T-helper 22 cell (primary cell): ENCODE measurements at places on chromosomes 1 and 21.

DNA sequence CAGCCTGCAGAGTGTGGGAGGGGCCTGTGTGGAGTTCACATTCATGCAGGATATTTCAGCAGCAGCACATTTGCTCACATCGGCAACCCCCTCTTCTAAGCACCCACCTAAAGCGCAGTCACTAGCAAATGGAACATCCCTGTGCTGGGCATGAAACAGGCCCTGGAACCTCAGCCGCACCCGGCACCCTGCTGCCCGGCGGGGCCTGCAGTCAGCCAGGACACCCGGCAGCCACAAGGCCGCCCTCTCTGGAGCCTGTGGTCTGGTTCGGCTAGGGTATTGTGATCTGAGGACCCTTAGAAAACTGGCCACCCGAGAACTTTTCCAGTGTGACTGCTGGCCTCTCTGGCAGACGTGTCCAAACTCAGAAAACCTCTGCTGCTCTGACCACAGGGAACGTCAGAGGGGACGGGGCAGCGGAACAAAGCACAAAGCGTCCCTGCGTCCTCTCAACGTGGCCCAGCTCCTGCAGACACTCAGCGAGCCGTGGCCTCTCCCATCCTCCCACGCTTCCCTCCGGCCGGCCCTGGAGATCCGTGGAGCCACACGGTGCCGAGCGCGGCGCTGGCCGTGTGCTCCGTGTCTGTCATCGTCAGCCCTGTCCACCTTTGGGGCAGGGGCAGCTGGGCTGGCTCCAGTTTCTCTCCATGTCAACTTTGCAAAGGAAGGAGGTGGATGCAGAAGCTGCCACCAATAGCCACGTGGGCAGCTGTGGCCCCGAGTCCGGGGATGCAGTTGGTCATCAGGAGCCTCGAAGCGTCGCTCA, 175.9 kb upstream of the ARHGEF16 start:
- no peak for DNase-seq

- no peak for DNase-seq
These were observed 11.7 kb downstream of the SEMA4A start for GRCh38 chr1:156165083-156165482.

- DNase-seq: no peak
These were observed 60.7 kb downstream of the ZNF697 start for GRCh38 chr1:119587341-119587740.

GRCh38 chr1:187244623-187245022, 415.9 kb downstream of the PLA2G4A start:
- no peak for DNase-seq

- no peak for DNase-seq
These were observed 180.5 kb downstream of the DYRK1A start for GRCh38 chr21:37546949-37547614.

GRCh38 chr1:211329764-211330201, 3.1 kb downstream of the TRAF5 start:
- no peak for DNase-seq

GRCh38 chr1:210653771-210654170, 325.1 kb downstream of the HHAT start:
- DNase-seq: no peak

DNA sequence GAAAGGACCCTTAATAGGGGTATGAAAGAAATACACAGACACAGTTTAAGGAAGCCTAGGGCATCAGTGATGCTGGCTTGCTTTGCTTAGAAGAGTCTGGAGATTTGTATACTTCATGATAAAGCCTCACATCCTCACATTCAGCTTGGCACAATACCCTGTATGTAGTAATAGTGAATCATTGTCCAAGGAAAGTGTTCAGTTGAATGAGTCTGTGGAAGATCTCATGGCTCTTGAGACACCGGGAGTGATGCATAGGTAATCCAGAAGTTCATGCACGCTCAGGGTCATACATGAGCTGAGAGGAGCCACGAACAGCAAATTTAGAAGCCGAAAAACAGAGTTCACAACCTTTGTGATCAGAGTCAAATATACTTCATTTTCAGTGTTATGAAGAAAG, 537.2 kb upstream of the TMPRSS15 start:
- DNase-seq: no peak

- no peak for DNase-seq
These were observed 53.5 kb upstream of the C8B start for GRCh38 chr1:57019236-57019839.

GRCh38 chr1:205071801-205072200, 12.5 kb downstream of the TMEM81 start:
- no peak for DNase-seq

DNA sequence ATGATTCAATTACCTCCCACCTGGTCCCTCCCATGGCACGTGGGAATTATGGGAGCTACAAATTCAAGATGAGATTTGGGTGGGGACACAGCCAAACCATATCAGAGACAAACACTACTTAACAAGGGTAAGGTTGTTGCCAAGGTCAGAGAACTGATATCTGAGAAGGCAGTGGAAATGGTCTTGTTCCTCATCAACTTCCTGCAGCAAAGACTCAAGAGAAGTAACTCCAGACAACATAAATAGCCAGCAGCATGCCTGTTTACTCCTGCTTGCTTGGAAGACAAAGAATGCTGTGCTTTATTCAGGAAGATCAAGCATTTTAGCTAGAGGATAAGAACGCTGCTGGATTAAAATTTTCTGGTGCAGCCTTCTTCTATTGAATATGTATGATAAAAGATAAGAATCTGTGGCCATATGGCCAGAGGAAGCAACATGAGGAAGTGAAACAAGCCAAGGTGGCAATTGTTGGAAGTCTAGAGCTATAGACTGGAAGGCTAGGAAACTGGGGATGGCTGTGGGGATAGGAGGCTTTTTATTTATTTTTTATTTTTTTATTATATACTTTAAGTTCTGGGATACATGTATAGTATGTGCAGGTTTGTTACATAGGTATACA, 36.4 kb downstream of the DDAH1 start:
- no peak for DNase-seq

DNA sequence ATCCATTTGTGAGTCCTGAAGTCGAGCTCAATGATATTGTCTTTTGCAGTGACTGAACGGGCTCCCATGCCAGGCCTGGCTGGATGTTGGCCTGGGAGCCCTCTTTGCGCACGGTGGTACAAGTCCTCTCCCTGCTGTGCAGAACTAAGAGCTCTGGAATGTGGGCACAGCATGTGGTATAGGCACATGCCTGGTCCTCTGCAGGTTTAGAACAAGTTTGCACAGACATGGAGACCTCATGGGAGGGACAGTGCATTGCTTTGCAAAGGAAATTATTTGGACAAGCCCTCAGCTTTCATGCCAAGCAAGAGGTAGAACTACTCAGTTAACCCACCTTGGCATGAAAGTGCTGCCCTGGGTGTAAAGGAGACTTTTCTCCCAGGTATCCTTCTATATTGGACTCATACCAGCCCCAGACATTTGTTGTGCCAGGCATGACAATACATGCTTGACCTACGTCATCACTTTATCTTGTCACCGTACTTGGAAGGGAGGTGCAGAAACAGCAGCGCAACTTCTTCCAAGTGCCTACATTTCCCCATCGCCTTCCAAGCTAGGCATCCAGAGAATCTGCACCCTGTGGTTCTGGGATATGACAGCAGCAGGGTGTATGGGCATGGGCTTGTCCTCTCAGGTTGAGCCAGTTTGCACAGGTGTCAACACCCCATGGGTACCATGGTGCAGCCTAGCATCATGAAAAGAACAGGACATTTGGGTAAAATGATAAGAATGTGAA, 37.6 kb upstream of the MRPS6 start:
- no peak for DNase-seq

GRCh38 chr1:64173336-64173940, 30.0 kb upstream of the UBE2U start:
- DNase-seq: no peak

DNA sequence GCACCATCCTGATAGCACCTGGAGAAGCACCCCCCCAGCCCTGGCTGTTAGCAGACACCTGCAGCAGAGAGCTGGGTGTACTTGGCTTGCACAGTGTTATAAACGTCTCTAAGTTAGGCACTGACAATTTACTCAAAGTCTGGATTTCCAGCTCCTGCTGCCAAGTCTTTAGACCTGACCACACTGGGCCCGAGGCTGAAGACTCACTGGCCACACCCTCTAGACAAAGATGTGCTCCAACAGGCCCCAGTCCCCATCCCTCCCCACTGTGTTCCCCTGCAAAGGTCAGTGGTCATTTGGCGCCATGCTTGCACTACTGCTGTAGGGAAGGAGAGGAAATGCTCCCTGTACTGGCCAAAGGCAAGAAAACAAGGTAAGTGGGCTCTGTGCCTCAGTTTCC, 31.1 kb downstream of the PADI6 start:
- DNase-seq: no peak

GRCh38 chr1:100866901-100867206, 27.8 kb downstream of the EXTL2 start:
- no peak for DNase-seq

- DNase-seq: no peak
These were observed 76.4 kb downstream of the TTC3 start for GRCh38 chr21:37149411-37149810.

GRCh38 chr1:37660664-37661063, 26.0 kb upstream of the RSPO1 start:
- no peak for DNase-seq
